Stimulated activated CD8-positive, alpha-beta memory T cell treated with anti-CD3 and anti-CD28 coated beads, Interleukin-7, amount 100 ng/mL, for 48 hours (primary cell): ENCODE measurements at places on chromosomes 1 and 21.

DNA sequence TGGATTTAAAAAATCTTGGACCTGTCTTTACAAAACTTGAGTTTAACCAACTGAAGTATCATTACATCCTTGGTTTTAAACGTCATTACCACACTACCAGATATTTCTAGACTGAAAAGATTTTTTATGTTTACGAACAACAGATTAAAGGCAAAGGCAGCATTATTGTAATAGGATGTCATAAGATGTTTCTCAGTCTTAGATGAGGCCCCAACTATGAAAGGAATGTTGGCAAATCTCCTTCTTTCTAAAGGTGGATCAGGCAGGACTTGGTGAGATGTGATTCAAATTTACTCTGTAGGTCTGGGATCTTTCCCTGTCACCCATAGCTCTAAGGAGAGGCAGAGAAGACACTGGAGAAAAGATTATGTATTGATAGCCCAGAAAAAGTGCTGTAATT, 417.9 kb downstream of the PTBP2 start:
- DNase-seq: no peak

DNA sequence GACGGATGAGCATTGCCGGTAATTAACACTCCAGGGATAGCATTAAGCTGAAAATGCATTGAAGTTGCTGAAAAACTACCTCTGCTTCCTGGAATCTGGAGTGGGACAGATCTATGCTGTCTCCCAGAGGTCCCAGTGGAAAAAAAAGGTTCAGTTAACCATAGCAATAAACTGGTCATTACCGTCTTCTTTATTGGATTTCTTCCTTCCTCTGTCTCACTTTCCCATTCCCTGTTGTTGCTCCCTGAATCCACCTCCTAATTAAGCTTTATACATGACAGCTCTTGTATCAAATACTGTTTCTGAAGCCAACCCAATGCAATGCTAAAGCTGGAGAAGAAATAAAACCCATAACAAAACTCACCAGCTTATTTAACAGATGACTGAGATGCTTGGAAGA, 1805.9 kb downstream of the NCAM2 start:
- DNase-seq: no peak

- no peak for DNase-seq
These were observed 73.8 kb upstream of the DMRTA2 start for GRCh38 chr1:50497007-50497406.

DNA sequence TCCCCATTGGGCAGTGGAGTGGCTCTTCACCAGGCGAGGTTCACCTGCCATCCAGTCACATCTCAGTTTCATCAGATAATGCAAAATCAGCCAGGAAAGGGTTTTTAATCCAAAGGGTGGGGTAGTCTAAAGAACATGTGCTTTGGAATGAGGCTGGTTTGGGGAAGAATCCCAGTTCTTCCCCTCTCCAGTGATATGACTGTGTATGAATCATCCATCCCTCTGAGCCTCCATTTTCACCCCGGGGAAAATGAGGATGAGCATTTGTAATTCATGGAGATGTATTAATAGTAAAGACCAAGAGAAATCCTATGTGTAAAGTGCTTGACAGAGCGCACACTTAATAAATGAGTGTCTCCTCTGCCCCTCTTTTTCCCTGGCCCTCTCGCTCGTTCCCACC, 215.1 kb upstream of the FGGY start:
- no peak for DNase-seq

DNA sequence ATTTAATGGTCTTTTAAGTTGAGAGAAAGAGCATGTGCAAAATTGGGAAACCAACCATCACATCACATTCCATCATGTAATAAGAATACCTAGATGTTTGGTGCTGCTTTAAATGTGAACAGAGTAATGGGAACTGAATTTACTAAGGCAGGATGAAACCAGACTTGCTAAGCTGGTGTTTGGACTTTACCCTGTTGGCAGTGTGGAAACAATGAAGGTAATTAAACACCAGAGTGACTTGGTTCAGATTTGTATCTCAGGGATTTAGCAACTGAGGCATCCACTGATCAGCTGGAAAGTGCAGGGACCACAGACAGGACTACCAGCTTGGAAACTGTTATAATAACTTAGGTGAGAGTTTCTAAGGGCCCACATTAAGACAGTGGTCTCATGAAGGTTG, 263.4 kb downstream of the OLFM3 start:
- DNase-seq: no peak

- no peak for DNase-seq
These were observed 76.2 kb upstream of the KIAA1614 start for GRCh38 chr1:180836449-180836848.

- DNase-seq: peak; percentile 5
These were observed 354.0 kb upstream of the DUSP10 start for GRCh38 chr1:222095606-222096475.
